Stimulated activated CD4-positive, alpha-beta T cell treated with anti-CD3 and anti-CD28 coated beads, Interleukin-4, amount 100 ng/mL, for 48 hours (primary cell): ENCODE measurements at places on chromosomes 6 and 20.

- DNase-seq, result no peak
These were observed 717.3 kb upstream of the POU3F2 start for GRCh38 chr6:98117068-98117467.

GRCh38 chr6:72811971-72812421 lies 190.1 kb downstream of the KCNQ5 start:
- DNase-seq, result no peak

GRCh38 chr20:10079964-10080363 lies 45.2 kb downstream of the ANKEF1 start:
- DNase-seq, result no peak

DNA sequence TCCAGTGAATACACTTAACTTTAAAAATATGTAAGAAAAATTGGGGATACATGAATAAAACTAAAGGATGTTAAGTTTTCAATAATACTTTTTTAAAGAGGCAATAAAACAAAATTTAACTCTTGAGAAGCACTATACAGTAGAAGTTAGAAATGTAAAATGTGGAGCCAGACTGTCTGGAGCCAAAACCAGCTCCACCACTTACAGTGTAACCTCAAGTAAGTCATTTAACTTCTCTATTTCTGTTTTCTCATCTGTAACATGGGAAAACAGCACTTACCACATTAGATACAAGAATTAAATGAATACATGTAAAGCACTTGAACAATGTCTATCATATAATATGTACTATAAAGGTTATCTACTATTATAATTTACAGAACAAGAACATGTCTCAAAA lies 6.7 kb downstream of the ATG5 start:
- DNase-seq, result no peak

DNA sequence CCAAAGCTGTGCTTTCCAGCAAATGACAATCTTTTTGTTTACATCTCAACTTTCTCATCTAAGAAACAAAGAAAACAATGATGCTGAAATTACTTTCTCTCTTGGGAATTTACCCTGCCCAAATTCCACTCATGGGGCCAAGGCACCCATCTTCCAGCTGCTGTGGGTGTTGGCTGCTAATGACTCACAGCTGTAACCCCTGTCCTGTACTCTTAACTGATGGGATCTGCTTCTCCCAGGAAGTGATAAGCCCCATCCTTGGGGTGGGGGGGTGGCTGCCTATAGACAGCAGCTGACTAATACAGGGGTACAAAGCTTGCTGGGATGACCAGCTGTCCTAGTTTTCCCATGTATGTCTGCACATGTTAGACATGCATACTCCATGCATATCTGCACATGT lies 938.6 kb downstream of the C6orf118 start:
- no peak for DNase-seq

DNA sequence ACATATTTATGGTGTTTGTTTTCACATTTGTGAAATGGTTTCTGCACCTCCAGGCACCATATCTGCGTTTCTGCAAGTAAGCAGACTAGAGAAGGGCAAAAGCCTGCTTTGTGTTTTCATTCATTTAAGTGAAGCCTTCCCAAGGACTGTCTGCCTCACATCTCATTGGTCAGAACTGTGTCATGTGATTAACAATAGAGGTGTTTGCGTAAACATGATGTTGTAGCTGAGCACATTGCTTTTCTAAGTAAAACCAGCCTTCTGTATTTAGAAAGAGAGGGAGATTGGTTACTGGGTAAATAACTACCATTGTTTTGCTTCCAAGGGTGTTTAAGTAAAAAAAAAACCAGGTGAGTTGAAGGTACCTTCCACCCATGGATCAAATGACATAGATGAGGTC lies 39.7 kb downstream of the SH3BGRL2 start:
- no peak for DNase-seq

GRCh38 chr6:89131599-89131998 lies 13.7 kb upstream of the SRSF12 start:
- no peak for DNase-seq

DNA sequence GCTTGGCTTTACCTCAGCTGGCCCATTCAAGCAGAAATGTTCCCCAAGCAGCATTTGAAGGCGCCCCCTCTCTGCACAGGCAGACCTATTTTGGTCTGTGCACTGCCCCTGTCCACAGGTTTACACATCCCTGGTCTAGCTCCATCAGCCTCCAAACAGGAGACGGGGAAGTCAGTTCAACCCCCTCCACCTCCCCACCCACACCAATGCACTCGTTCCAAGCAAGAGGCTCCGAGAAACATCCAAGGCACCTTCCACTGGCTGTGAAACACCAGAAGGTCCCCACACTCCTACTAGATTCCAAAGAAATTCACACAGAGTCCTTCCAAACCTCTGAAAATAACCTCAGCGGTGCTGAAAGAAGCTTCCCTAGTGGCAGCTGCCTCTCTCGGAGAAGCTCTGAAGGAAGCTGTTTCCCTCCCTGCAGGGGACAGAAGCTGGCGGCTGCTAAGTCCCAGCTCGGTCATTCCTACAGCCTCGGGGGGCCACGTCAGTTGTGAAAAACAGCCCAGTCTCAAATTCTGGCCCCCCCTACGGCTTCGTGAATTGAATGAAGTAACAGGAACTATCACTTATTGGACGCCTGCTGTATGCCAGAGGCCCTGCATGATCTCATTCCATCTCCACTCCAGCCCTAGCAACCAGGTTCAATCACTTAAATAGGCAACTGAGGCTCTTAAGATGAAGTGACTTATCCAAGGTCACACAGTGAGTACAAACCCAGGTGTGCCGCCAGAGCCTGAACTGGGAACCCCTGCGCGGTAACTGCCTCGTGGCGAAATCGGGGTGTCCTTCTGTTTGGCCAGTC lies 815 bp downstream of the SPATA2 start:
- no peak for DNase-seq

DNA sequence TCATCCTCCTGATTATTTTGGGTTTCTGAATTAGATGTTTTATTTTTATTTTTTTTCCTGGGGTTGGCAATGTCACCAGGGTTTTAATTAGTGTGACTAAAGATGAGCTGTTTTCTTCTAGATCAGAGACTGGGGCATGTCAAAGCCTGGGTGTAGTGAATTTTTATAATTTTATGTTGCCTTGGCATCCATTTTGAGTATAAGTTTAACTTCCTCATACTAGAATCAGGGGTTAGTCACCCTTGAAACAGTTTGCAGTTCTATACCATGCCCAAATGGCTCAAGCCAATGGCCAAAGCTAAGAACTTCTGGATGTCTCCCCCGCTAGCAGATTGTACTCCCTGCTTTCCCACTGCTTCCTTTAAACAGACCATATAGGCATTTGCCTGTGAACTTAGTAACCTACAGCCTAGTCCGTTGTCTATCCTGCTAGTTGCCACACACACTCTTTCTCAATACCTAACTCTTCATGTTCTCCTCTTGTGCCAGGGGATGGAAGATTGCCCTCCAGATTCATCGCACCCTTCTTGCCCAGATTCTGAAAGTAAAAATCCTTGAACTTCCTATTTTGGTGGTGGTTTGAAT lies 54.5 kb downstream of the KIAA0408 start:
- no peak for DNase-seq

DNA sequence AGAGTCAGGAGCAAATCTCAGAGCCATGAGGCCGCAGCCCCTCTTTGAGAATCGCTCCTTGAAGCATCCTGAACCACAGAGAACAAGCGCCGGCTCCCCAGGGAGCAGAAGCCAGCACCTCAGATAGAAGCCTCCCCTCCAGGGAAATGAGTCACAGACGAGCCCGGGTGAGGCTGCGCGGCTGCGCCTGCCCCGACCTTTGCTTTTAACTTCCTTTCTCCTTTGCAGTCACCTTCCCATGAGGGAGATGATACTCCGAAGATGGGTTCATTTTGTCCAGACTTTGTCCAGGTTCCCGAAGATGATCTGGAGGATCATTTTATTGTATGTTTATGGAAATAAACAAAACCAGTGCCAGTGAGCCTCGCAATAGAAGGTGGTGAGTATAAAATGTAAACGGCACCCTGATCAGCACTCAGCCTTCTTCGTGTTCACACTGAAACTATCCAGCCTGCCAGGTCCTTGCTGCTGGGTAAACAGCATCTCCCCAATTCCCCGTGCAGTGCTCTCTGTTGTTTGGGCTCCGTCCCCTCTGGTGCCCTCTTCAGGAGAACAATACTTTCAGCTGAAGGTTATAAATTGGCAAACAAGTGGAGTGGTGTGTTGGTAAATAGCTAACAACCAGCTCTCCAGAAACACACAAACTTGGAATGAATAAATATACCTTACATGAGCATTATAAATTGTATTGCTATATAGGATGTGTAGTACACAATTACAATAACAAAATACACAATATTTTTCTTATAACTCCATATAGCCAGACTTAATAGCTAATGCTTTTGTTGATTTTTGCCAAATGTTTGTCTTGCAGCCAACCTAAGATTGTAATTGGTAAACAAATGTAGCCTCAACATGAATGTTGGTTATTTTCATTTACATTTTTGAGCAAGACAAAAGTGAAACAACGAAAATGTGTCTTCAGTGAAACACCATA lies 41.4 kb upstream of the TMEM181 start:
- DNase-seq, result peak; percentile 27

- DNase-seq, result no peak
These were observed 47.5 kb upstream of the KCNK16 start for GRCh38 chr6:39369987-39370386.

- DNase-seq, result no peak
These were observed 261.2 kb downstream of the PTPRK start for GRCh38 chr6:128259029-128259724.

DNA sequence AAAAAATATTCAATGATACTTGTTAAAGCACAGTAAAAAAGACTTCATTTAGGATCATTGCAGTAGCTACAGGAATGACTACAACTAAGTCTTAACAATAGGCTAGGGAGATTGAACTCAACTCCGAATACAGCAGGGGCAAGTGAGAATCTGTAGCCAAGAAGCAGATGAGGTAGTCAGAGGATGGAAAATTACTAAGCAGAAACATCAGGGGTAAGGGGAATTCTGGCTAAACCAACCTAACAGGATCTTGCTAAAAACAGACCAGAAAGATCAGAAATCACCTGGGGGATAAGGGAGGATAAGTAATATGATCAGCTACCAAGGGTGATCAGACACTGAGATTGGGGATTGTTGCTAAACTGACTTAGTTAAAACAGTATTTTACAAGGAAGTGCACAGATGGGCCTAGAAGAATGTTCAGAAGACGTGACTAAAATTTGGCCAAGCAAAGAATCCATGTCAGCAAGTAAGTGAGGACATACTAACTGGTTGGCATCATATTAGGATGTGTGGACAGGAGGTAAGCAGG lies 217.5 kb downstream of the TENT5A start:
- no peak for DNase-seq

- DNase-seq, result no peak
These were observed 90.0 kb upstream of the RPS6KA2 start for GRCh38 chr6:166716910-166717617.

DNA sequence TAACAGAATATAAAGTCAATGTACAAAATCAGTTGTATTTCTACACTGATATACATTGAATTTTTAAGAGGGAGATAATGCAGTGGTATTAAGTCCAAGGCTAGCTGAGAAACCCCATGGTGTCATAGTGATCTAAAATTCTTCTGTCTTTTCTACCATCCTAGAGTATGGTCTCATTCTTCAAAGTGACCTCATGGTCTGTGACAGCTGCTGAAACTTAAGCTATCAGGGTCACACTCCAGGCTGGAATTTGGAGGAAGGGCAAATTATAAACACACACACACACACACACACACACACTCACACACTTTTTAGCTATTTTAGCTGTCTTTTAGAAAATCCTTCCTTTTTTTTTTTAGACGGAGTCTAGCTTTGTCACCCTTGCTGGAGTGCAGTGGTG lies 47.3 kb upstream of the DYNLRB1 start:
- DNase-seq, result no peak

GRCh38 chr20:44153636-44154043 lies 33.3 kb downstream of the JPH2 start:
- DNase-seq, result no peak

DNA sequence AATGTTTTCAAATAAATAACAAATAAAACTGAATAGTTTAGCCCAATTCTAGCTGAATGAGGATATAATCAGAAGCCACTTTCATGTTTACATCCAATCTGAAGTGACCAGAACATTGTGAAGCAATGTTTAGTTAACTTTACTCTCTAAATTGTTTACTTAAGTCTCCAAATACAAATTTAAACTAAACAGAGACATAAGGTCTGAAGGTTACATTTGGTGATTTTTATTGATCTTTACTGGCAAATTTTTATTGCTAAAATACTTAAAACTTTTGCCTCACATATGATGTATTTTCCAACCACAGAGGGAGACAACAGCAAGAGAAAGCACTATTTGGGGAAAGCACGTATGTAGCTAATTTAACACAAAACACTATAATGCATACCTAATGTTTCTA lies 106.8 kb upstream of the THEMIS start:
- DNase-seq, result no peak

DNA sequence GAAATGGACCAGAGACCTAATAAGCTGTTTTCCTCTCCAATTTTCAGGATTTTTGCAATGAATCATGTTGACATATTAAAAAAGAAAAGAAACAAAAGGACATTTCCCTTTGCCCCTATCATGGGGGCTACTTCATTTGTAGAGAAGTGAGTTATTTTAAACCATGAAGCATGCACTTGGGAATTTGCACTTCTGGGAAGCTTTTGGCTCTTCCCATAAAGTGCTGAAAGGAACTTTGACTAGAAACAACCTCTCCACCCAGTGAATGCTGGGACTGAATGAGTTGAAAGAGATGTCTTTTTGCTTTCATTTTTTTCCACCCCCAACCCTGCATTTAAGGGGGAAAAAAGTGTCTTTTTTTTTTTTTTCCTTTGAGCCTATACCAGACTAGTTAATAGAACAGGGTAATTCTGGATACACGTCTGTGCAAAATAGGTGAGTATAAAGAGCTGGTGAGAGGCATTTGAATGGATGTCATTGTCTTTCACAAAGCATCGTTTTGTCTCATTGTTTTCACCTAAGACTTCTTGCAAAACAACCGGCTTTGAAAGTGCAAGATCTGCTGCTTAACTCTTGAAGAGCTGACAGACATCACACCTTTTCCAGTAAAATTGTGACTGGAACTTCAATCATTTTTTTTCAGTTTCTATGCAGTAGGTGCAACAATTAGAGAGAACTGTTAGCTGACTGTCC lies 138.7 kb upstream of the BACH2 start:
- no peak for DNase-seq

- DNase-seq, result no peak
These were observed 2.4 kb upstream of the SYTL3 start for GRCh38 chr6:158647501-158647900.

GRCh38 chr6:88780714-88781389 lies 182.6 kb downstream of the RNGTT start:
- peak; percentile 25 for DNase-seq

- no peak for DNase-seq
These were observed 1189.4 kb upstream of the EYS start for GRCh38 chr6:66896415-66896814.
